H9 (cell line): ENCODE measurements at places on chromosomes 1 and 21.

DNA sequence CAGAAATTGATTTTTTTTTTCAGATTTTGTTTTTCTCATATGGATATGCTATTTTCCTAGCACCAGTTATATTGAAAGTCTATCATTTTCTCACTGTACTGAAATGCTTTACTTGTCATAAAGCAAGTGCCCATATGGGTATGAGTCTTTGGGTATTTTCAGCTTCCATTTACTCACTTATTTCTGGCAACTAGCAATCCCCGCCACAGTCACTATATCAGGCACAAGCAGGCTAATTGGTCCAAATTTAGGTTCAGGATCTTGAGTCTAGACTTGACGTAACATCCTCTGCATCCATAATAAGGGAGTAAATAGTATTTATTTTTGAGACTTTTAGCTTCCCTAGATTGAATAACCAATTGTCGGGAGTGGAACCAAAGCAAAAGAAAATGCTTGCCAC is 2.1 kb downstream of the OR10X1 start:
- no peak for DNase-seq

DNA sequence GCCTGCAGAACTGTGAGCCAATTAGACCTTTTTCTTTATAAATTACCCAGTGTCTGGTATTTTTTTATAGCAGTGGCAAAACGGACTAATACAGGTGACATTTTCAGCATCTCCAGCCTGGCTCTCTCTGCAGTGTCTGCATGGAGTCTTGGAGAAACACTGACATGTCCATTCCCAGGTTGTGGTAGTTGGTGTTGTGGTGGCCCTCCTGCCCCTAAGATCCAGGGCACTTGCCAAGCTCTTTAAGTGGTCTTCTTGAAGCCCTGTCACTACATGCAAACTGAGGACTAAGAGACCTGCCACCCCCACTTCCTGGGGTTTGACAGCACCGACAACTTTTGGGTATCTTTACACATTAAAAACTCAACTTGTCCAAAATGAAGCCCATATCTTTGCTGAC is 419.4 kb downstream of the NPHP4 start:
- DNase-seq = no peak

DNA sequence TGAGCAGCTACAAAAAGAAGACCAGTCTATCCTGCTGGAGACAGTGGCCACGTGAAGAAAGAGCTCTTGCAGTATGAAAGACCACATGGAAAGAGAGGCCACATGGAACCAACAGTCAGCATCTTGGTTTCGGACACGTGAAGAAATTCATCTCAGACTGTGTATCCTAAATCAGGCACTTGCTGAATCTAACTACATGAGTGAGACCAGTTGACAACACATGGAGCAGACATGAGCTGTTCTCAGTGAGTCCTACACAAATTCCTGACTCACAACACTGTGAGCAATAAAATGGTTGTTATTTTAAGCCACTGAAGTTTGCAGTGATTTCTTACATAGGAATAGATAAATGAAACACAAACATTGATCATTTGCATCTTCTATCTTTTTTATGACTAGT is 2.4 kb upstream of the TAF1A start:
- no peak for DNase-seq

GRCh38 chr1:111593403-111594305 is 25.9 kb upstream of the RAP1A start:
- DNase-seq = no peak

DNA sequence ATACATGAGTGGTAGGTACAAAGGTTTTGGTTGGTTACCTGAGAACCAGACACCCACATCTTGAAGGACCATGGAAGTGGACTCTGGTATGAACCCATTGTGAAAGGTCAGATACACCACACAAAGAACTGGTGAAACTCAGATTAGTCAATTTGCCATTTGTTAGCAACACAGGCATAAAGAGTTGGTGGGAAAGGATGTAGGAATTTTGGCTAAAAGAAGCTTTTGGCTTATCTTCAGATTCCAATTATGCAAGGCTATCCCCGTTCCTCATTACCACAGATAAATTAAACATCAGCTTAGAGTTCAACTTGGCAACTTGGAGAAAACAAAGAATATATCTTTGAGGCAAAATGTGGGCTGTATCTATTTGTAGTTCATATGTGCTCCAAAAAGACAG is 87.0 kb upstream of the IRF2BP2 start:
- DNase-seq = no peak

DNA sequence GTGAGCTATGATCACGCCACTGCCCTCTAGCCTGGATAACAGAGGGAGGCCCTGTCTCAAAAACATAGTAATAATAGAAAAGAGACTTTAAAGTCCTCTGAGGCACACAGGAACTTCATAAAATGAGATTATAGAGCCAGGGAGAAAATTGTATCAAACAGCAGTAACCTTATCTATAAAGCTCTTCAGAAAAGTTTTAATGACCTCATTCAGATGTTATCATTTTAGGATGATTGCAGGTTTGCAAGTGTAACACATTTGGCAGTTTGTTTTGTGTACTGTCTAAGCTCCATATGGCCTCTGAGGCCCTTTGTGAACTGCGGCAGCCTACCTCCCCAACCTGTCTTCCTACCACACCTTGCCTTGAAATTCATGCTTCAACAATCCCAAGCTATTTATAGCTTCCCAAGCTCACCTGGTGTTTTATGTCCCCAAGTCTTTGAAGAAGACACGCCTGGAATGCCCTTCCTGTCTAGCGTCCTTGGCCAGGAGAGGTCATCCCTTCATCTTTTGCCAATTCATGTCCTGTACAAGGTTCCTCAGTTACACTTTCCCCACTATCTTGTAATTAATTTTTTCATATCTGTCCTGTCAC is 8.5 kb upstream of the AKNAD1 start:
- no peak for DNase-seq

GRCh38 chr1:13617773-13618172 is 34.1 kb downstream of the PDPN start:
- no peak for DNase-seq

GRCh38 chr21:40057331-40057730 is 190.1 kb downstream of the PCP4 start:
- no peak for DNase-seq

DNA sequence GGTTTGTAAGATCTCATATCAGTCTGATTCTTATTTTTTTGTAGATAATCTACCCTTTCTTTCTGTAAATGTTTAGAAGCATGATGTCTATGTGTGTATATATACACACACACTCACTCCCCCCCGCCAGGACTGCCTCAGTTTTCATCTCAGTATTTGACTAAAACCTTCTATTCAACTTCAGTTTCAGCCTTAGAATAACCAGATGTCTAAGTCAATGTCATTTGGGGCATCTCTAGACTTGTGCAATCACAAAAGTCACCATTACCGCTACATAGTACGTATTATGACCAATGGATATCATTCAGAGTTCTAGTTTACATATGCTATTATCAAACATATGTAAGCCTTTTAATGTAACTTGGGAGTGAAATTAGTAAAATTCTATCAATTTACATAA is 53.3 kb upstream of the BOLA1 start:
- DNase-seq = no peak

- no peak for DNase-seq
Observed at GRCh38 chr1:234277161-234277868, 95.9 kb upstream of the COA6 start.

GRCh38 chr1:198253668-198254067 is 96.9 kb downstream of the NEK7 start:
- DNase-seq = no peak
